ENCODE measurements at places on chromosomes 5 and 9.

DNA sequence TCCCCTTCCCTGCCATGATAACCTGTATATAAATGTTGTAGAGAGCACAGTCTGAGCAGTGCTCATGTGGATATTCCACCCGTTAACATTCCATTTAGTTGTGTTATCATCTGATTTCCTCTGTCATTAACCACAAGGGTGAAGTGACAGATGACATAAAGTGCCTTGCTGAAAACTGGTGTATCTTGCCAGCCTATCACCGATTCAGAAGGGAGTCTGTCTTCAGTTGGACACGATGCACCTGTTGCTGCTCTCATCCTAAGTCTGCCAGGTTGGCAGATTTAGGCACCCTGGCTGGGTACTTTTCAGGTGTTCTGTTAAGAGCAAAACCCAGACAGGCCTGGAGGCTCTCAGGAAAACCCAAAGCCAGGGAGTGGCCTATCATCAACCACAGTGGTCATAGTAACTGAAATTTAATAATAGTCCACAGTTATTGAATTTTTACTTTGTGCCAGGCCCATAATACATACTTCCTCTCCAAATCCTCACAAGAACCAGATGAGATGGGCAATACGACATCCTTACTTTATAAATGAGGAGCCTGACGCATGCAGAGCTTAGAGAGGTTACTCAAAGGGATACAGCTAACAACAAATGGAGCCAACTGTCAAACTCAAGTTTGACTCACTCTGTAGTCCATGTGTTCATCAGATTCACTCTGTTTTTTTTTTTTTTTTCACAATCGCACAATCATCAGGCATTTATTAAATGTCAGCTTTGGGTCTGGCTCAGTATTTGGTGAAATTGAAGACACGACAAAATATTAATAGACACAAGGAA lies 100.7 kb upstream of the SPRY4 start:
- DNase-seq = no peak

- DNase-seq = no peak
Observed at GRCh38 chr5:179292681-179293635, 52.3 kb downstream of the ADAMTS2 start.

DNA sequence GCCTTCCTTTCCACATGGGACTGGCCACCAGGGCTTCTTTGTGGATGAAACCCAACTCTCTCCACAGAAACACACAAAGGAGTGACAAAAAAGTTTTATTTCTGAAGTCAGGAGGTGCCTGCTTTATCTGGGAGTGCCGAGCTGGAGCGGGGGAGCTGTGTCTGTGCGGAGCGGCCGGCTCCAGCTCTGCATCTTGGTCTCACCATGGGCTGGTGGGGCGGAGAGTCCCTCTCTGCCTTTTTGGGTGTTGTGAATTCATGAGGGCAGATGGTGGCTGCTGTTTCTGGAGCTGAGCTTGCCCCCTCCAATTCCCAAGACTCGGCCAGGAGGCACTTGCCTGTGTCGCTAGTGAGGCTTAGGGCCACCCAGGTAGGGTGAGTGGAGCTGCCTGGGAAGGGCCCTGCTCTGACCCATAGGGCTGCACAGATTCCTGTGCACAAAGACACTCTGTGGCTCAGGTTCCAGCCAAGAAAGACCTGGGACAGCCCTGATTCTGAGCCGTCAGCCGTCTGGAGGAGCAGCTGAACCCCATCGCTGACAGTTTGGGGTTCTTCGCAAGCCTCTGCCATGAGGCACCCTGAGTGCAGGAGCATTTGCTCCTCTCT lies 1.4 kb downstream of the DBH start:
- DNase-seq = no peak

DNA sequence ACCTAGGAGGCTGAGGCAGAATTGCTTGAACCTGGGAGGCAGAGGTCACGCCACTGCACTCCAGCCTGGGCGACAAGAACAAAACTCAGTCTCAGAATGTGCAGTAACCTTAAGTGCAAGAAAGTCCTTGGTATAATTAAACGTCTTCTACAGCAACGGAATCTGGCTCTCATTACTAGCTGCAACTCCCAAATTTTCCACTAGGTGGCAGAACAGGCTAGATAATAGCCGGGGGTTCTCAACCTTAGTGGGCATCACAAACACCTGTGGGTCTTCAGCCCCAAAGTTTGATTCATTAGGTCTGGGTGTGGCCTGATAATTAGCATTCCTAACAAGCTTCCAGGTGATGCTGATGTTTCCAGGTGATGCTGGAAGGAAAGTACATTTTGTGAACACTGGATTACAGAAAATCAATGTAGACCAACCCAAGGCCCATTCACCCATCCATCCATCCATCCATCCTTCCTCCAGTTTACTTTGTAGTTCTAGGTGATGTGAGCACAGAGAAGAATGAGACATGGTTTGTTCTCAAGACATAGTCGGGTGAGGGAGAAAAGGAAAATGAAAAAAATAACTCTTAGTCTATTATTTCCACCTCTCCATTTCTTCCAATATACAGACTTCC lies 37.3 kb downstream of the FBXW2 start:
- DNase-seq = peak; percentile 47

- no peak for DNase-seq
Observed at GRCh38 chr9:125239631-125240597, 1.2 kb downstream of the HSPA5 start.

- DNase-seq = no peak
Observed at GRCh38 chr5:162068412-162068811, 839 bp downstream of the GABRG2 start.

- DNase-seq = no peak
Observed at GRCh38 chr5:128378196-128378595, 159.8 kb downstream of the FBN2 start.

DNA sequence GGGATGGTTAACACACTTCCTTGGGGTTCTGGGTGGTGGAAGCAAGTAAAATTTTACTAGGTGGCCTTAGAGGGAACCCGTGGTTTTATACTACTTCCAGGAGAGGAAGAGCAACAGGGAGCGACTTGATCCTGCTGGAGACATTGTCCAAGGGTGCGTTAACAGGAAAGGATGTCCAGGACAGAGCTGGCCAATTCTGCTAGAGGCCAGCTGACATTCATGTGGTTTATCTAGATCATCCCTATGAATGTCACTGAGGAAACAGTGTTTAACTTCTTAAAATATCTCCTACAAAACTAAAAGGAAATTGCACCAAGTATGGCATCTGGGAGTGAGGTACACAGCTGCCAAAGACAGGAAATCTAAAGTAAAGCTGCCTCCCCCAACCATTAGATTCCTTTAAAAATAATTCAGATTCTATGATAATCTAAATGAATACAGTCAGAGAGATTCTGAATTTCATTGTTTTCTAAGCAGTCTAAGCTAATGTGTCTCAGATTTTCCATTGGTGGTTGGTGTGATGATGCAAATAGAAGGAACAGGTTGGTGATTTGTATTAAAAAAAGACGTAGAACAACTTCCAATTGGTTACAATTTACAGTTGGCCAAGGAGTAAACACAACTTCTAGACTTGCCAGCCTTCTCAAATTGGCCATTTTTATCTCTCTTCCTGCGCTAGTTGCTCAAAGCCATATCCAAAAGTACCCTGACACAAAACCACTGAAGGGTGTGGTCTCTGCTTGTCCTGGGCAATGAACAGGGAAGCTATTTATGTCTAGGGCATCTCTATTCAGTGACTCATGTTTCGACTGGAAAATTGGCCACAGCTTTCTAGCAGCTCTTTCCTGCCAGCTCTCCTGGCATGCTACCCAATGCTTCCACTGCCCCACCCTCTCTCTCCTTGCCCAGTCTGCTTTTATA lies 574.7 kb upstream of the MEF2C start:
- DNase-seq = peak; percentile 17

DNA sequence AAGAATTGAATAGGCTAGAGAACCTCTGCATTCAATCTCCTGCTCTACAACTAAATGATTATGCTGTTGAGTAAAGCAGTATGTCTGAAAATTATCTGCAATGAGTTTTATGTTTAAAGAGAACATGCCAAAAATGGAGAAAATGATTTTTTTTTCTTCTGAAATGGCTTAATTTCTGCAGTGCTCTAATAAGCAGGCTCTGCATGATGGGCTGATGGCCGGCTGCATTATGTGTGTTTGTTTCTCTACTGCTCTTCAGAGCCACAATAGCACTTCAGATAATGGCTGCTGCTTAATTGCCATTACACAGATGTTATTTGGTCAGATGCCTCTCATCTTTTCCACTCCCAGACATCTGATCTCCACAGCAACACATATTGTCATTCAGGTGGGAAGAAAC lies 286.4 kb upstream of the DMAC1 start:
- DNase-seq = peak; percentile 75

- DNase-seq = no peak
Observed at GRCh38 chr9:69579760-69580581, 92.2 kb downstream of the APBA1 start.

- no peak for DNase-seq
Observed at GRCh38 chr9:5073701-5074100, 88.6 kb downstream of the JAK2 start.

Measured in NCI-H345 (cell line).